ENCODE measurements at places on chromosomes 6 and 20.

GRCh38 chr6:125658759-125659431 is 90.5 kb upstream of the HEY2 start:
- DNase-seq, result no peak

- DNase-seq, result no peak
Measured at GRCh38 chr6:163816441-163816840, 401.9 kb downstream of the QKI start.

DNA sequence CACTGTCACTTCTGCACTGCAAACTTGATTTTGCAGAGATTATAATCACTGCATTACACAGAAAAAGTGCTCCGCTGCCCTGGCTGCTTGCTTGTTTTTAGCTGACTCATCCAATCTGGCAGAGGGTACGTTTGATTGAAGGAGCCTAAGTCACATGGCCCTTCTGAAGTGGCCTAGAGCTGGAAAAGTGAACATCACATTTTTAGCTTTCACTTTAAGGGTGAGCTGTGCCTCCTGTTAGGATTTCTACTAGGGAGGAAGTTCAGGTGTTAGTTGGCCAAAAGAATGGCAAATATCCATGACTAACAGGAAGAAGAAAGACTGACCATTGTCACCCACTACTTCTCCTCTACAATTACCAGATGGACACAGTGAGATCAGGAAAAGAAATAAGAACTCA is 889.1 kb upstream of the MAP3K7 start:
- no peak for DNase-seq

- peak; percentile 77 for DNase-seq
Measured at GRCh38 chr20:19628570-19629134, 129.4 kb upstream of the RIN2 start.

DNA sequence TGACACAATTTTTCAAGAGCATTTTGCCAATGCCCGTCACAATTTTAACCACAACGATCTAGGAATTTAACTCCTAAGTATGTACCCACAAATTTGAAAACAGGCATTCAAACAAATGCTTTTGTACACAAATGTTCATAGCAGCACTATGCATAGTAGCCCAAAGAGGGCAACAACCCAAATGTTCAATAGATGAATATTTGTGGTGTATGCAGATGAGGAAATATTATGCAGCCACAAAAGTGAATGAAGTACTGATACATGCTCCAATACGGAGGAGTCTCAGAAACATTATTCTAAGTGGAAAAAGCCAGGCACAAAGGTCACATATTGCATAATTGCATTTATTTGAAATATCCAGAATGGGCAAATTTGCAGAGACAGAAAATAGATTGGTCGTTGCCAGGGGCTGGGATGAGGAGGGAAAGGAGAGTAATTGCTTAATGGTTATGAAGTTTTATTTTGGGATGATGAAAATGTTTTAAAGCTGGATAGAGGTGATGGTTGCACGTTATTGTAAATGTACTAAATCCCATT is 117.2 kb downstream of the PXDC1 start:
- no peak for DNase-seq

GRCh38 chr20:4511776-4512175 is 209.9 kb upstream of the PRND start:
- no peak for DNase-seq

GRCh38 chr6:138397128-138398122 is 6.6 kb upstream of the HEBP2 start:
- no peak for DNase-seq

DNA sequence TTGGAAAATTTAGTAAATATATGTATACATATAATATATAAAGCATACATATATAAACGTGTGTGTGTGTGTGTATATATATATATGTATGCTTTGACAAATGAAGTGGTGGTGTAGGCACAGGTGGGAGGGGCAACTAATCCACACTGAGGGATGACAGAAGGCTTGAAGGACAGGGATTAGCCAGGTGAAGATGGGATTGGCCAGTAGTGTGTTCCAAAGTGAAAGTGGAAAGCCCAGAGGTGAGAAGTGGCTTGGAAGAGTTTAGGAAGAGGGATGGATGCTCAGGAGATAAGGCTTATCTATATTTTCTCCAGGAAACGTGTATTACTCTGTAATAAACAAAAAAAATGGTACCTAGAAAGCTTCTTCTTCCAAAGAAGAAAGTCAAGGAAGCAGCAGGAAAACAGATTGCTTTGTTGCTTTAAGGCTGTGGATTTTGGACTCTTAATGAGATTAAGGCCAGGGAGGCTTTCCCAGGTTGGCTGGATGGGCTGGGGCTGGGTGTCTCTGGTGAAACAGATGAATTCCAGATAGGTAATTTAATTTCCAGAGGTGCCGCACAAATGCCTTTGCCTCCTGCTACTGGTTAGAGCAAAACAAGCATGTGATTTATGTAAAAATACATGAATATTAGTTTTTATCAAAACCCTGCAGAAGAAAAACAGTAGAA is 63.9 kb downstream of the JARID2 start:
- no peak for DNase-seq

- no peak for DNase-seq
Measured at GRCh38 chr6:114276783-114277182, 66.0 kb downstream of the HS3ST5 start.

DNA sequence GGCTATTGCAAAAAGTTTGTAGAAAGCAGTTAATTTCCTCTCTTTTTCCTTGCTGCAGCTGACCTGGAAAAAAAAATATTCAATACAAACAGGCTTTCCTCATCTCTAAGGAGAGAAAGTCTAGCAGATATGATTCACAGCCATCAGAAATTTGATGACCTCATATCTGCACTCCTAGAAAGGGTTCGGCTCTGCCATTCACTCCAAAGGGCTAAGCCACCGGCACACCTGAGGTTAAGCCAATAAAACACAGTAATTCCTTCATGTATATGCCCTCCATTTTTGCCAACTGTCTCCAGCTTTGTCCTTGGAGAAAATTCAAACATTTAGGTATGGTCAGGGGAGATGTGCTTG is 18.7 kb upstream of the LY86 start:
- DNase-seq, result no peak

DNA sequence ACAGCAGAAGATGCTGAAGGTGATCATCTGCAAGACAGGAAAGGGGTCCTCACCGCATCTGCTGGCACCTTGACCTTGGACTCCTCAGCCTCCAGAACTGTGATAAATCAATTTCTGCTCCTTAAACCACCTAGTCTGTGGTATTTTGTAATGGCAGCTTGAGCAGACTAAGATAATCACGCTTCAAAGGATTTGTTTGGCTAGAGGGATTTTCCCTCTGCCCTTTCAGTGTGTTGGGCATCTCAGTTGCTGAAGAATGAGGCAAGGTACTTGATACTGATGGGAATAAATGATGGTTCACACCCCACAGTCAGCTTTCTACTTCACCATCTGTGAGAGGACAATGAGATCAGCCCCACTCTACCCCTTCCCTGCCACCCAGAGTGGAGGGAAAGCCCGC is 60.2 kb downstream of the ADAT2 start:
- no peak for DNase-seq

- DNase-seq, result no peak
Measured at GRCh38 chr6:10692965-10693538, 1.4 kb downstream of the C6orf52 start.

GRCh38 chr6:17725083-17725482 is 18.4 kb upstream of the NUP153 start:
- DNase-seq, result peak; percentile 87

GRCh38 chr20:7716286-7716972 is 223.8 kb downstream of the HAO1 start:
- DNase-seq, result peak; percentile 51

DNA sequence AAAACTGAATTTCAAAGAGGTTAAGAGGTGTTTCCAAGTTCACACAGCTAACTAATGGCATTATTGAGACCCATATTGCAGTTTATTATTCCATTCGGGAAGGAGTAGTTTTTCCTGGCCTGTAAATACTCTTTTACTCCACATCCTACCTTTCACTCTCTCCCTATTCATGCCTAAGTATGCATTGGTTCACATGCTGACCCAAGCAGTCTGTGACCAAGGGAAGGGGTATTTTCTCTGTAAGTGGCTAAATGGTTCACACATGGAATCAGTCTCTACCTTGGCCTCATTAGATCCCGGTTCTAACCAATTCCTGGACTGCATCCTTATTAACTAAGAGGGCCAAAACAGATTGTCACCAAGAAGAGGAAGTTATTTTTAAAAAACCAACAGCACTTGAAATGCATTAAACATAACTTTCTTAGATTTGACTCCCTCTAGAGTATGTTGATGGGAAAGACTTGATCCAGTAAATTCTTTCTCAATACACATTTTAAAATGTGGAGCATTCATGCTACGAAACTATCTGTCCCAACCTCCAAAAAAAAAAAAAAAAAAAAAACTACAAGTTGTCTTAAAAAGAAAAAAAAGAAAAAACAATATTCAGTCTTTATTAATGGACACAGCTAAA is 17.8 kb upstream of the RSPO3 start:
- DNase-seq, result peak; percentile 25

- DNase-seq, result peak; percentile 41
Measured at GRCh38 chr6:152698692-152699091, 995 bp downstream of the MYCT1 start.

Data from cardiac fibroblast (primary cell).